ENCODE measurements at places on chromosomes 12 and 14.

GRCh38 chr14:95948558-95948981, 71.9 kb downstream of the TUNAR start:
- peak; percentile 10 for DNase-seq

DNA sequence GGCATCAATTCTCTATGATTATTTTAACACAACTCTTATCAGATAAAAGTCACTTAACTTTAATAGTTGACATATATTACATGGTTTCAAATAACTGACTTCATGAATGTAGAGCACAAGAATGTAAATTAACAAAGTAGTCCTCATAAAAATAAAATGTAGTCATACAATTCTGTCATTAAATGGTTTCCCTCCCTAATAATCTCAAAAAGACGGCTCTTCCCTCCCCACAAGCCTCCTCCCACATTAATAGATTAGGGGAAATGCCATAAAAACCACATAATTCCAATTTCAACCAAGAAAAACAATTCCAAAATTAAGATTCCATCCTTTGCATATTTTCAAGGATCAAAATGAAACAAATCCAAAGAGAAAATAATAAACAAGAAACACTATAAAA, 36.7 kb downstream of the SPTLC2 start:
- DNase-seq, result no peak

GRCh38 chr12:45418520-45418919, 202.6 kb downstream of the ANO6 start:
- no peak for DNase-seq

- peak; percentile 79 for DNase-seq
Measured at GRCh38 chr12:65891987-65892481, 67.8 kb downstream of the HMGA2 start.

GRCh38 chr12:38744041-38744440, 161.3 kb downstream of the CPNE8 start:
- no peak for DNase-seq

GRCh38 chr12:39675263-39675662, 55.7 kb upstream of the ABCD2 start:
- DNase-seq, result no peak

- DNase-seq, result no peak
Measured at GRCh38 chr14:50344876-50345563, 32.9 kb downstream of the DMAC2L start.

- peak; percentile 51 for DNase-seq
Measured at GRCh38 chr14:101604935-101605780, 43.9 kb downstream of the DIO3 start.

DNA sequence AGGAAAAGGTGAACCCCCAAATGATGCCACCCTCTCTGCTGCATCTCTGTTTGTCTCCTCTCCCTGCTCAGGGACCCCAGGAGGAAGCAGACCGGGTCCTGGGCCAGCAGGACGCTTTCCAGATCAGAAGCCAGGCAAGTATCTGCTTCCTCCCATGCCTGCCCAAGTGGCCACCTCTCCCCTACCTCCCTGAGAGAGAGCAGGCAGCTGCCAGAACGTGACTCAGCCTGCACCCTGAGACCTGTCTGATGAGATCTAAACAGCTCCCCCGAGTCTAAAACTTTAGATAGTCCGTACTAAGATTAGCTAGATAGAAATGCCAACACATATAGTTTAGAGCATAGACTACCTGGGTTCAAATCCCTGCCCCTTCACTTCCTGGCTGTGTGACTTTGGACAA, 31.2 kb upstream of the OAS1 start:
- DNase-seq, result no peak

DNA sequence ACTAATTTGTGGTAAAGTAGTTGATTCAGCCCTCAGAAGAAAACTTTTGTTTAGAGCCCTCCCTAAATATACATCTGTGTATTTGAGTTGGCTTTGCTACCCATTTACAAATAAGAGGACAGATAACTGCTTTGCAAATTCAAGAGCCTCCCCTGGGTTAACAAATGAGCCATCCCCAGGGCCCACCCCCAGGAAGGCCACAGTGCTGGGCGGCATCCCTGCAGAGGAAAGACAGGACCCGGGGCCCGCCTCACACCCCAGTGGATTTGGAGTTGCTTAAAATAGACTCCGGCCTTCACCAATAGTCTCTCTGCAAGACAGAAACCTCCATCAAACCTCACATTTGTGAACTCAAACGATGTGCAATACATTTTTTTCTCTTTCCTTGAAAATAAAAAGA, 2.7 kb downstream of the FZD10 start:
- peak; percentile 16 for DNase-seq

DNA sequence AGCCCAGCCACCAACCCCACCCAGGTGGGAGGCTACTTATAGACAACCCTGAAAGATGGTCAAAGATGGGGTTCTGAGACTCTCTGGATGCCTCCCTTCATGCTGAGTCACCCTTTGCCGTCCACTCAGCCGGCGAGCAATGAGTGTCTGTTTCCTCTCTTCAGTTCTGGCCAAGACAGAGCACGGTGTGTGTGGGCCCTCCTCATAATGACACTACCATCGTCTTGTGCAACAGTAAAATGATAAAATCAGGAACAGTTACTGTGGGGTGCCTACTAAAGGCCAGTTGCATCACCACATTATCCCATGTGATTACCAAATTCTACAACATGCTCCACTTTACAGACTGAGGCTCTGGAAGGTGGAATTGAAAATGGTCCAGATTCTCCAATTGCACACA, 7.0 kb upstream of the BDKRB1 start:
- no peak for DNase-seq

GRCh38 chr12:31896514-31897039, 62.6 kb upstream of the RESF1 start:
- DNase-seq, result no peak

- DNase-seq, result no peak
Measured at GRCh38 chr14:20490563-20490962, 14.8 kb upstream of the RNASE10 start.

DNA sequence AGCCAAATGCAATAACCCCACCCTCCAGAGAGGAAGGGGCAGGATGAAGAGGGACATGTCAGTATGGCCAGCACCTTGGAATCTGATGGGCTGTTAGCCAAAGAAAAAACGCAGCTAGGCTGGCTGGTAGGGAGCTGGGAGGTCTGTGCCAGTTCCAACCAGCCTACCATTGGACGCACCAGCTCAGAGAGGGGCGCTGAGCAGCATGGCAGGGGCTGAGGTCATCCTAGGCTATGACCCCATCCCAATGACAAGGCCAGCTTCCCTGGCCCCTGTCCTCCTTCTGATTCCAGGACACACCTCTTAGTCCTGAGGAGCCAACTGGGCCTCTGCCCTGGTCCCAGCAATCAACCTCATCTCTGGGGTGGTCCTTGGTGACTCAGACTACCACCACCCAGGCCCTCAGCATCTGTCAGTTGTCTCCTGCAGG, 12.2 kb downstream of the ACTN1 start:
- DNase-seq, result no peak

All from RWPE2 (cell line).